ENCODE measurements at places on chromosomes 4 and X. TPM values are rescaled to one million over a fixed set of nuclear protein-coding genes. Genes with fewer than 3 reads are reported as not detected.

HPSE gene
- 17.8 TPM for total RNA-seq

DDX53 gene
- not detected for total RNA-seq

DNA sequence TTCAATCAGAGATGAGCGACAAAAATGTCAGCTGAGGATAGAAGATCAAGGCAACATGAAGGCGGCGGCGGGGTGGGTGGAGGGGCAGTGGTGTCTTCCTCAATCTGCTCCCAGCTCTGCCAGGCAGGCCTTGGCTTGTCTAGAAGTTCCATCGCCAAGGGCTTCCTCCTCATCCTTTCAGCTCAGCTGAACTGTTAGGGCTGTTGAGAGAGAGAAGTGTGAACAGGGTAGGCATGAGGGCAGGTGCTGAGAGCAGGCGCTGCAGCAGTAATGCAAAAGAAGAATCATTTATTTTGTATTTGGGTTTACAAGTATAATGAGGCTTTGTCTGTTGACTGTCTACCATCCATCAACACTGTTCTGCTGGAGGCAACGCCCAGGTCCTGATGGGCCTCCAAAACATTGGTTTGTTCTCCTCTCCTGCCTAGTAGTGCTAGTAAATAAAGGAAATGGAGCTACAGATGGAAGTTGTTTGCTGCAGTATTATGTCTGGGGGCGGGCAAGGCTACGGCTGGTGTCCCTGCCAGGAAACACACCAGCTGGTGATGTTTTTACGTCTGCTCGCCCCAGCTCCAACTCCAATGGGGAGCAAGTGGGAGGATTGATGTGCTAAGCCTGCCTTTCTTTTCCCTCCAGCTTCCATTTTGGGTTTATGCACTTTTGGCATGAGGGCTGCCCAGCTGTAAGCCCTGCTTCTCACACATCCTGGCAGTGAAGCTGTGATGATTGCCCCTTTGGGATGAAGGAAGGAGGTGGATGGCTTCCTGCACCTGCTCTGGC is 139.4 kb upstream of the BOD1L1 start:
- H3K36me3 ChIP-seq: no peaks in the 10 kb centered on the region
- DNase-seq: no peak
- H3K4me1 ChIP-seq: no peaks in the 10 kb centered on the region
- no peak overlapping the region for H3K27ac ChIP-seq
- no peaks in the 10 kb centered on the region for H3K27me3 ChIP-seq

DNA sequence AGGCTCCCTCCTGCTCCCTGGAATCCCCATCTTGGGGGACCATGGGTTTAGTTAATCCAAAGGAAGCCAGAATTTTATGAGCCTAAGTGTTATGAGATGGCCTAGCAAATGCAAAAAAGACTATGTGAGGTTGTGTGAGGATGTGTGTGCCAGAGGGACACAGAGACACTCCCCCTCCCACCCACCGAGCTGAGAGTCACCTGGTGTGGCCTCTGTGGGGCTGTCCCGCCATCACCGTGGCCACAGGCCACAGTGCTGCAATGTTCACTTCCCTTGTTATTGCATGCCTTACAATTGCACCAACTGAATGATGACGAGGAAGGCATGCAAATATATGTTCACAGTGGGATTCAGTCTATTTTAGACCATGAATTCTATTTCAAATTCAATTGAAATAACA is 601 bp upstream of the FGFBP2 start:
- peaks cover 22% of the 10 kb centered on the region for H3K27me3 ChIP-seq
- H3K36me3 ChIP-seq: no peaks in the 10 kb centered on the region
- peak overlapping the region; percentile 76 for H3K27ac ChIP-seq
- peaks cover 34% of the 10 kb centered on the region for H3K4me1 ChIP-seq
- H3K4me3 ChIP-seq: peak overlapping the region; percentile 71
- peak; percentile 83 for DNase-seq

DNA sequence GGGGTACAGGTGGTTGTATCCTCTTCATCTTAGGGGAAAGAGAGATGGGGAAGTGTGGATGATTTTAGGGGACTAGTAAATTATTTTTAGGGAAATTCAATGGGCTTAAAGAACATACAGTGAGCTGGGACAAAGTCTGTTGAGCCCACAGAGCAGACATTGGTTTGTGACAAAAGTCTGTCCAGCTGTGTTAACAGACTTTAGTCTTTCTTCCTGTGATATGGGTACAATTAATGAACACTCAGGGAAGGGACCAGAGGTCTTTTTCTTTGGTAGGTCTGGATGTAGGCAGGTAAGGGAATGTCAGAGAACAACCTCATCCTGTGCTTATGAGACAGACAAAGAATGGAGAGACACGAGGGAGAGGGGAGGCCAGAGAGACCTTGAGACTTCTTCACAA is 2.0 kb downstream of the CLRN2 start:
- H3K27me3 ChIP-seq: peaks cover 25% of the 10 kb centered on the region
- no peak for DNase-seq
- H3K4me1 ChIP-seq: peaks cover 8% of the 10 kb centered on the region
- H3K36me3 ChIP-seq: no peaks in the 10 kb centered on the region

- no peak for DNase-seq
- H3K27ac ChIP-seq: no peak overlapping the region
- no peaks in the 10 kb centered on the region for H3K27me3 ChIP-seq
- H3K36me3 ChIP-seq: no peaks in the 10 kb centered on the region
These were observed 130.5 kb downstream of the ANK2 start for GRCh38 chr4:113179996-113180395.

GRCh38 chr4:52566136-52567031 is 92.7 kb downstream of the USP46 start:
- H3K4me3 ChIP-seq: no peak overlapping the region
- no peak for DNase-seq
- peaks cover 3% of the 10 kb centered on the region for H3K27me3 ChIP-seq
- no peaks in the 10 kb centered on the region for H3K4me1 ChIP-seq
- no peaks in the 10 kb centered on the region for H3K36me3 ChIP-seq

KLHL4 gene
- total RNA-seq: not detected

GRCh38 chr4:93394545-93395081 is 433.9 kb upstream of the ATOH1 start:
- H3K4me1 ChIP-seq: no peaks in the 10 kb centered on the region
- no peak overlapping the region for H3K27ac ChIP-seq
- H3K27me3 ChIP-seq: no peaks in the 10 kb centered on the region

DLG3 gene
- total RNA-seq: 24.6 TPM

- peaks cover 19% of the 10 kb centered on the region for H3K4me1 ChIP-seq
- H3K4me3 ChIP-seq: no peak overlapping the region
- H3K36me3 ChIP-seq: peaks cover 27% of the 10 kb centered on the region
These were observed 8.8 kb downstream of the LARP7 start for GRCh38 chr4:112645541-112646329.

DNA sequence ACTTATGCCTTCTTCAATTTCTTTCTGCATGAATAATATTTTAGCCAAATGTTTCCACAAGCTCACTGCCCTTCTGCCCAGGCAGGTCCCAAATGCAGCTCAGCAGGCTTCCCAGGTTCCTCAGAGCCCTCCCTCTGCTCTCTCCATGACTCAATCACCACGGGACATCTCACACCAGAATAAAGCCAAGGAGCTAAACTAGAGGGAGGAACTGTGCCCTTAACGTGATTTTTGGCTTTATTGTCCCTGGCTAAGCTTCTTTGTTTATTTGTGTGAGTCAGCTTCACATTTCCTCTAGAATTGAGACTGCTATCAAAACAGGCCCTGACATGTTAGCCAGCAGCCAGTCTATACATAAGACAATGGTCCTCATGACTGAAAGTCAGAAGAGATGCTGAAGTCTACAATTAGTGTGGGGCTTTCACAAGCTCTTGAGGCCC is 186.4 kb upstream of the GALNT7 start:
- peaks cover 2% of the 10 kb centered on the region for H3K27me3 ChIP-seq
- H3K27ac ChIP-seq: no peak overlapping the region
- no peak for DNase-seq
- no peak overlapping the region for H3K4me3 ChIP-seq
- H3K4me1 ChIP-seq: no peaks in the 10 kb centered on the region

GRCh38 chrX:78922754-78923153 is 22.4 kb upstream of the P2RY10 start:
- no peaks in the 10 kb centered on the region for H3K27me3 ChIP-seq
- no peak overlapping the region for H3K4me3 ChIP-seq
- H3K27ac ChIP-seq: peak overlapping the region; percentile 53
- no peaks in the 10 kb centered on the region for H3K36me3 ChIP-seq

DNA sequence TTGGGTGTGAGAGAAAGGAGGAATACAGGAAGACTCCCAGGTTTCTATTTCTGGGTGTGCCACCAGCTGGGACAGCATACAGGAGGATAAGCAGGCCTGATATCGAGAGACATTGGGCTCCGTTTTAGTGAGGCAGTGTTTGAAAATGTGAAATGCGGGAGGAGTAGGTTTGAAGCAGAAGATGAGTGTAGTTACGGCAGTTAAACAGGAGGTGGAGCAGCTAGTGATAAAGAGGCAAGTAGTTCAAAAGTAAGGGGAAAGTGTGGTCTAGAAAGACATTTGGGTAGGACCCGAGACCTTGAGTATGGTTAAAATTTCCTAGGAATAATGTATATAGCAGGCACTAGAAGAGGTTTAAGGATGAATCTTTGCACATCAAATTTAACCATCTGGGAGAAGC is 42.4 kb downstream of the DCUN1D4 start:
- H3K4me3 ChIP-seq: no peak overlapping the region
- no peak overlapping the region for H3K27ac ChIP-seq
- peaks cover 6% of the 10 kb centered on the region for H3K4me1 ChIP-seq
- H3K27me3 ChIP-seq: no peaks in the 10 kb centered on the region
- peak; percentile 24 for DNase-seq
- H3K36me3 ChIP-seq: peaks cover 23% of the 10 kb centered on the region

GRCh38 chr4:116702949-116703348 is 382.4 kb downstream of the TRAM1L1 start:
- no peaks in the 10 kb centered on the region for H3K4me1 ChIP-seq
- H3K4me3 ChIP-seq: no peak overlapping the region

INTU gene
- total RNA-seq: 0.16 TPM

DNA sequence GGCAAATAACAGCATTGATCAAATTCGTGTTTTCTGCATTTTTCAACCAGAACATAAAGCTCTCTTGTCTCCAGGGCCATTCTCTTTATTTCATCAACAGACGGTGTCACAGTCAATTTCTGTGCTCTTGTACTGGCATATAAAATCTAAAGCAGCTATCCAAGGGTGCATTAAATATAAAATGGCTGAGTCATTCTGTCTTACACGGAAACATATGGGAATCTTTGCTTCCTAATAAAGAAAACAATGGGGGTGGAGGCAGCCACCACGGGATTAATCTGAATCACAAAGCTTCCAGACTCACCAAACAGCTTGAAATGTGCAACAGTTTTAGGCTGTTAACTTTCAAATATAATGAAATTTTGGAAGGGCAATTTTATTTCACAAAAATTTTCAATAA is 132.6 kb downstream of the IL15 start:
- H3K27me3 ChIP-seq: no peaks in the 10 kb centered on the region
- no peak for DNase-seq
- H3K4me3 ChIP-seq: no peak overlapping the region
- peaks cover 4% of the 10 kb centered on the region for H3K4me1 ChIP-seq
- H3K36me3 ChIP-seq: no peaks in the 10 kb centered on the region

DNA sequence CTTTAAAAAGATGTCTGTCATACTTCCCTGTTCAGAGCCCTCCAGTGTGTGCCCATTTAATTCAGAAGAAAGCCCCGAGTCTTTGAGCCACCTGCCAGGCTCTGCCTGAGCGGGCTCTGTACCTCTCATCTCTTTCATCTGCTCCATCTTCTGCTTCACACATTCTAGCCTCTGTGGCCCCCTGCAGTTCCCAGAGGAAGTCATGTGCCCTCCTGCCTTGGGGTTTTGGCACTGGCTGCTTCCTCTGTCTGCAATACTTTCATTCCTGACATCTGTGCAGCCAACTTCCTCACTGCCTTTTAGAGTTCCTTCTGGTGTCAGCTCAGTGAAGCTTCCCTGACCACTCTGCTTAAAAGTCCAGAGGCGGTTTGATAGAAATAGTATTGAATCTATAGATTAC is 6.2 kb upstream of the STK32B start:
- DNase-seq: no peak
- no peak overlapping the region for H3K27ac ChIP-seq
- H3K36me3 ChIP-seq: no peaks in the 10 kb centered on the region
- H3K4me3 ChIP-seq: no peak overlapping the region
- H3K27me3 ChIP-seq: peaks cover 20% of the 10 kb centered on the region

DNA sequence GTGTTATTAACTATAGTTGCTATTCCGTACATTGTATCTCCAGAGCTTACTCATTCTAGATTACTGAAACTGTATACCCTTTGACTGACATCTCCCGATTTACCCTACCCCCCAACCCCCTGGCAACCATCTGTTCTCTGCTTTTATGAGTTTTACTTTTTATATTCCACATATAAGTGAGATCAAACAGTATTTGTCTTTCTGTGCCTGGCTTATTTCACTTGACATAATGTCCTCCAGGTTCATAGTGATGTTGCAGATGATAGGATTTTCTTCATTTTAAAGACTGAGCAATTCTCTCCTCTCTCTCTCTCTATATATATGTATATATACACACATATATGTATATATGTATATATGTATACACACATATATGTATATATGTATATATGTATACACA is 54.6 kb downstream of the CFAP299 start:
- no peaks in the 10 kb centered on the region for H3K27me3 ChIP-seq
- no peaks in the 10 kb centered on the region for H3K4me1 ChIP-seq
- H3K4me3 ChIP-seq: no peak overlapping the region
- H3K36me3 ChIP-seq: no peaks in the 10 kb centered on the region
- no peak for DNase-seq

RAB39B gene
- total RNA-seq: 7.5 TPM

All from activated CD8-positive, alpha-beta T cell treated with anti-CD3 and anti-CD28 coated beads, Interleukin-2, amount 10 ng/mL, durations not matched to agents 7 days and 5 days (primary cell).